Left ventricle myocardium superior (tissue), 1 donor: ENCODE measurements at places on chromosomes 1 and 21.

DNA sequence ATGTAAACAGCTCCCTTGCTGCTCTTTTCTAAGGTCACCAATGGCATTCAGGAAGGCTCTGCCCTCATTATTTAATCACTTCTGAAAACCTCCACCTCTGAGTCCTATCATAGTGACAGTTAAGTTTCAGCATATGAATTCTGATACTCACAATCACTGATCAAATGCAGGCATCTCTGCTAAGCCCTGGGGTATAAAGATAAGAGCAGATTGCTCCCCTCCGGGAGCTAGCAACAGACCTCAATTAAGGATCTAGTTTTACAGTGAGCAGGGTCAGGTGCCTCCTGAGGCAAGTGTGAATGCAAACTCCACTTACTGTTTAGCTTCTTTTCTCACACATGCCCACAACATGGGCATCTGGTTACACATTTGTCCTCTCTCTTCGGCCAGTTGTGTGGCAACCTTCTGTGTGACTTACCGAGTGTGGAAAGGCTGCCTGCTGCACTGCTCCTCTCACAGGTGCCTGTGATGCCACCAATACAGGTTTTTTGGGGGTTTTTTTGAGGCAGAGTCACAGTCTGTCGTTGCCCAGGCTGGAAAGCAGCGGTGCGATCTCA, 15.0 kb downstream of the IL10RB start:
- no peak for DNase-seq

GRCh38 chr1:173545688-173546087, 57.2 kb downstream of the SLC9C2 start:
- DNase-seq: no peak

- no peak for DNase-seq
Observed at GRCh38 chr1:108811611-108812010, 45.3 kb downstream of the AKNAD1 start.

DNA sequence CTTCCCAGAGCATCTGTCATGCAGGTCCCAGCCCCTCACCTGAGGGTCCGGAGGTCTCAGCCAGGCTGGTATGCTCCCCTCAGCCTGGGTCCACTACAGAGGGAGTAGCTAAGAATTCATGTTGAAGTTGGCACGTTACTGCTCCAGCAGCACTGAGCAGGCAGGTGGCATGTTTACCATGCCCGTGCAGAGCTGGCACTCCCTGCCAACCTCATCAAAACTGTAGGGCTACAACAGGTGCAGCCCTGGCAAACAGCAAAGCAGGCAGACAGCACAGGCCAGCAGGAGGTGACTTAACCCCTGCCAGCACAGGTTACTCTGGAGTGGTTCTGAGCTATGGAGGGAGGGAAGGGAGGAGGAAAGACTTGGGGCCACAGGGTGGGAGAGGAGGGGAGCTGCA, 46.4 kb downstream of the NUAK2 start:
- no peak for DNase-seq

GRCh38 chr1:156070548-156070947, 9.6 kb downstream of the RAB25 start:
- DNase-seq: no peak

GRCh38 chr1:5012249-5012648, 357.8 kb downstream of the AJAP1 start:
- no peak for DNase-seq

- no peak for DNase-seq
Observed at GRCh38 chr1:65471213-65471833, 50.9 kb downstream of the LEPR start.

- no peak for DNase-seq
Observed at GRCh38 chr1:152884085-152884484, 6.0 kb downstream of the SMCP start.

DNA sequence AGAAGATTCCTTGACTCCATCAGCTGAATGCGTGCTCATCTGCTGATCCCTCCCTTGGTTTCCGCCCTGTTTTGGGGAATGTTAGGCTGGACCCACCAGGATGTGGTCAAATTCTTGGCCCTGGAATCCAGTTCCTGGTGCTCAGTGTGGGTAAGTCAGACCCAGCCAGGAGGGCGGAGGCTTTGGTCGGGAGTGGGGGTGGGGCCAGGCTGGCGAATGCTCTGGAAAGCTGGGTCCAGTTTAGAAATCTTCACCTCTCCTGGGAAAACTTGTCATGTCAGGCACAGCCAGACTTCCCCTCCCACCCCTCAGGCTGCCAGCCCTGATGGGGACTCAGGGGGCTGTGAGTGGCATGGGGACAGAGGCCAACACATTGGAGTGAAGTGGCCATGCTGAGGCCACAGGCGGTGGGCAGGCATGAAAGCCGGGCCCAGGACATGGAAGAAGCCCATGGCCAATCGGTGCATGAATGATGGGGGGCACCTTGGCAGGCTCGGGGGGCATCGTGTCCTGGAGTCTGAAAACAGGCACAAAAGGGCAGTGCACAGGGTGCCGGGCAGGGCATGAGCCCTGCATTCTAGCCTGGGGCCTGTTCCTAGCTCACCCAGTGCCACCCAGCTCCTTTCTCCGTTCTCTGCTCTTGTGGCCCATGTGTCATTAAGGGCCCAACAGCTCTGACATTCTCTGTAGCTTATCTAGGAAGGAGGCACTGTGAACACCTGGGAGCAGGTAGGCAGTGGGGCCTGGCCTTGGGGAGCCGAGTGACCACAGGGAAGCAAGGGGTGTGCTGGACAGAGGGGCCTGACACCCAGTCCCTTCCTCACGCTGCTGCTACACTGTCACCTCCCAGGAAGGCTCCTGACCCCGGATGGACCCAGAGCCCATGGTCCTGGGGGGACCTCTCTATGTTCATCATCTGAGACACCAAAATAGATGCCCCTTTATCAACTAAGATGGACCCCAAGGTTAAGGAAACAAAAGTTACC, 14.6 kb upstream of the PADI1 start:
- no peak for DNase-seq

DNA sequence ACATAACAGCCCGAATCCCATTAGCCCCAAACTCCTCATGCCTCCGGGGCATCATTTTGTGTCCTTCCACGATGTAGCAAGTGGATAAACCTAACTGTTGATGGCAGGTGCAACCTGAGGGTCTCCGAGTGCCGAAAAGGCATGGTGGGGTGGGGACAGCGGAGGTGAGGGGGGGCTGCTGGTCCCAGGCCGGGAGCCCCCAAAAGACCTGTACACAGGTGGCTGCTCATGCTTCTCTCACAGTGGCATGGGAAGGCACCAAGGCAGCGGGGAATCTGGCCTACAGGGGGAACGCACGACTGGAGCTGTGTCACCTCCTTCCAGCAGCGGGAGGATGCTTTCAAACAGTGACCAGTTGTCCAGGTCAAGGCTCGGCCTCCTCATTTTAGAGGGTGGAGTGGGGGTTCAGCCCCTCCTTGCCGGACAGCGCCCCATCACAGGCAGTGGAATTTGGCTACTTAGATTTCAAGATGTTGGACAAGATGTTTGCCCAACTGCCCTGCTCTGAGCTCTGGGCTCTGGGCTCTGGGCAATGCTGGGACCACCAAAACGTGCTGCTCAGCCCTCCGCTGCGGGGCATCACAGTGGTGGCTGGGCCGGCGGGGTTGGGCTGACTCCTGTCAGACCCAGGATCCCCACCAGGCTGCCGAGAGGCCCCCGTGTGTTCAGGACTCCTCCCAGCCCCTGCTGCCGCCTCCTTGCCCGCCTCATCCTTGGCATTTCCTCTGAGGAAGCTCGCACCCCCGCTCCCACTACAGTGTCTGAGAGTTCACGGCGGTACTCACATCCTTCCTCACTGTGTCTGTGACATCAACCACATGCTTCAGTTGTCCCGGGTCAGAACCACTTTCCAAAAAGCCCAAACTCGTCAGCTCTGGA, 7.6 kb downstream of the DNMT3L start:
- peak; percentile 10 for DNase-seq

GRCh38 chr1:63325279-63325985, 3.1 kb downstream of the FOXD3 start:
- no peak for DNase-seq

DNA sequence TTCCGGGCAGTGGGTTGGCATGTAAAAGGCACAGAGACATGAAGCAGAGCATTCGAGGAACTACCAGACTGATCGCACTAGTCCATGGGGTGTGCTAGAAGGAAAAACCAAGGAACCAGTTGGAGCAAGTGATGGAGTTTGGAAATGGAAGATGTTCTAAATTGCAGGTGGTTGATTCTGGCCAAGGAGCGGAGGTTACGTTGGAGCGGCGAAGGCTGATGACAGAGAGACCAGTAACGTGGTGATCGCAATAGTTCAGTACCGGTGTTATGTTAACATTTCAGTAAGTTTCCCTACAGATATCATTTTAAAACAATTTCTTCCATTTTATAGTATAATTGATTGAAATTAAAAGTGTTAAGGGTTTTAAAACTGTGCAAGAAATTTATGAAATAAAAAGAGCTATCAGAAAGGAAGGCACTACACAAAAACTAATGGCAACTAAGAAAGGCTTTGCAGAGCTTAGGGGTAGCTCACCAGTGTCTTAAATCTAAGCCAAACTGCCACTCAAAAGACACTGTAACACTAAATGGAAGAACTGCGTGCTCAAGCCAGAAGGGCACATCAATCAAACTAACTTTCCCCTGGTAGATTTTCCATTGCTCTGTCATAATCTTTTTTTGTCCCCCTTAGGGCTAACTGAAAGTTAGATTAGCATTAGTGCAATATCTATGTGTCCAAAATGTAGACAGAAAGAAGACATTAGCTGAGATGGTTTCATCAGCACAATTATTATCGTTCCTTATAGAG, 11.3 kb upstream of the HEATR1 start:
- no peak for DNase-seq

DNA sequence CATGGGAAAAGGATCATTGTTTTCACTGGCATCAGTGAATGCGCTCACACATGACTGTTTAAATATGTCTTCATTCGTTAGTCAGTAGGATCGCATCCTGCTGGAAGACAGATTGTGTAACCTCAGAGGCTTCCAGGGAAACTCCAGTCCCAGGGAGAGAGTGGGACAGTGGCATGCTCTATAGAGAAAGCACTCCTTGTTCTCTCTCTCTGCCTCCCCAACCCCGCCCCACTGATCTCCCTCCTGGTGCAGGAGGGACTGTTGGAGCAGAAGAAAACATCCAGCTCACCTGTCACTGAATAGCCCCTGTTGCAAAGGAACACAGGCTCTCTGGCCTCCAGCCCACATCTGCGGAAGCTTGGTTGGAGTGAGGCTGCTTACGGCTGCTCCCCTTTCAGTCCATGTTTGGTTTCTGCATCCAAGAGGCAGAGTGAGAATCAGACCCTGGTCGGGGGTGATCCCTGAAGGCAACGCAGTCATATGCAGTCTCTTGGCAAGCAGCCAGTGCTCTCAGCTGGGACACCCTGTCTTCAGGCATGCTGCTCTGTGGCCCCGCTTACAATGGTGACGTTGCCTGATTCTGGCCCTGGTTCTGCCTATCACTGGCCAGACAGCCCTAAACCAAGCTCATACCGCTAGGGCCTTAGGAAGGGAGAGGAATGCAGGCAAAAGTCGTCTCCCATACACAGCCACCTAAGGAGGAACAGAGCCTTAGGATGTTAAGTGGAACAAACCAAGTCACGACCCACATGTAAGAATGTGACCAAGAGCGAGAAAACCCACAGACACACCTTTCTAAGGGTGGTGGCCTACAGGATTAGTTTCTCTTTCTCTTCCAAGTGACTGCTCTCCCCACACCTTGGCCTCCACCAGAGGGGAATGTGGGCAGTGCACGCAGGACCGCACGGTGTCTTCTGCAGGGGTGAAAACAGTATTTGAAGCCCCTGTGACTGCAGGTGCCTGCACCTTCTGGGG, 39.7 kb downstream of the BACE2 start:
- peak; percentile 81 for DNase-seq

GRCh38 chr1:10819198-10819901, 22.9 kb upstream of the CASZ1 start:
- DNase-seq: no peak

DNA sequence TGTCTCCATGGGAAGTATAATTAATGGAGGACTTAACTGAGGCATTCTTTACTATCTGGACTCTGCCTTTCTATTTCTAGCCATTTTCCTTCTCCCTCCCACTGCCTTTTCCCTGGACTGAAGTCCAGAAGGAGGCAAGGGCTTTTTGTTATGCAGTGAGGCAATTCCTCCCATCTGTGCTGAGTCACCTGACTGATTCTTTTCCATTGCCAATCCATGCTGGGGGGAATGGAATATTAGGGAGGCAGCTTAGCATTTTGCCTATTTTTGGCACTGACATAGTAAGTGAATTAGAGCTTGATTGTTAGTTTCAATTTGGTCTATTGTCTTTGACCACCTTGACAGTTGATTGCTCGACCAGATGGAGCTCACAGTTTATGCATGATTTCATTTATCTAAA, 1000.6 kb upstream of the PRMT6 start:
- no peak for DNase-seq

GRCh38 chr1:206496131-206496793, 11.1 kb upstream of the RASSF5 start:
- DNase-seq: peak; percentile 56

GRCh38 chr1:184827600-184828368, 73.1 kb upstream of the EDEM3 start:
- DNase-seq: no peak

- no peak for DNase-seq
Observed at GRCh38 chr1:214604523-214604922, 1.5 kb downstream of the CENPF start.

- DNase-seq: no peak
Observed at GRCh38 chr1:203521074-203521794, 27.3 kb downstream of the OPTC start.

DNA sequence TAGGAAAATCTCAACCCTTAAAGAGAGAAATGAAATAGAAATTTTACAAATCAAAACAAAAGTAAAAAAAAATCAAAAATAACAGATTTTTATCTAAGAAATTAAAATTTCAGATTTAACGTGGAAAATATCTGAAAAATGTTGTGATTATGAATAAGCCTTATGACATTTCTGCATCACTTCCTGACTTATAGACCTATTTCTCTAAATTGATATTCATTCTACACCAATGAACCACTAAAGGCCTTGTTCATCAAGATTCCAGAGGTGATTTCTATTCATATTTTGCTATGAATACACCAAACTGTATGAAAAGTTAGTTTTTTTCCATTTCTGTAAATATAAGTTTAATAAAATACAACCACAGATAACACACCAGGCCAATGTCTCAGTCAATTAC, 261.5 kb downstream of the SMYD3 start:
- DNase-seq: no peak

GRCh38 chr1:108505763-108506070, 54.2 kb upstream of the EEIG2 start:
- no peak for DNase-seq

DNA sequence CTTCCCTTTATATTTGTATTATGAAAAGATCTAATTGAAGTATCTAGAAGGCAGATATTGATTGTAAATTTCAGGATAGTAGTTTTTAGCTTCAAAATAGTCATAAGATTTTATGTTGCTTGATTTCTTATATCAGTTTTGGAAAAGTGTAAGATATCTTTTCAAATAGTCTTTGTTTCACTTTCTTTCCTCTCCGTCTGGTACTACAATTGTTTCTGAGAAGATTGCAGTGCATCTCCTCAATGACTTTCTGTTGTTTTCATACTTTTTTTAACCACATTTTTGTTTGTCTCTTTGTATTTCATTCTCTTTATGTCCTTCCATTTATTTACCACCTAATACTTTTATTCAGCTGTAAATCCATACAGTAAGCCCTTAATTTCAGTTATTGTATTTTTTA, 964.6 kb upstream of the B3GALT2 start:
- no peak for DNase-seq
